Foreskin keratinocyte (primary cell): ENCODE measurements at places on chromosomes 5 and 9. TPM values are rescaled to one million over a fixed set of nuclear protein-coding genes. Genes with fewer than 3 reads are reported as not detected.

- DNase-seq: no peak
Observed at GRCh38 chr5:1111727-1112289, at the start of gene SLC12A7. TSS of gene SLC12A7 (minus strand) at chr5:1112063. CDS start at chr5:1111991, 72 bp downstream.

Gene SEC24A
- 16.1 and 18.3 TPM in 2 replicates for total RNA-seq

DNA sequence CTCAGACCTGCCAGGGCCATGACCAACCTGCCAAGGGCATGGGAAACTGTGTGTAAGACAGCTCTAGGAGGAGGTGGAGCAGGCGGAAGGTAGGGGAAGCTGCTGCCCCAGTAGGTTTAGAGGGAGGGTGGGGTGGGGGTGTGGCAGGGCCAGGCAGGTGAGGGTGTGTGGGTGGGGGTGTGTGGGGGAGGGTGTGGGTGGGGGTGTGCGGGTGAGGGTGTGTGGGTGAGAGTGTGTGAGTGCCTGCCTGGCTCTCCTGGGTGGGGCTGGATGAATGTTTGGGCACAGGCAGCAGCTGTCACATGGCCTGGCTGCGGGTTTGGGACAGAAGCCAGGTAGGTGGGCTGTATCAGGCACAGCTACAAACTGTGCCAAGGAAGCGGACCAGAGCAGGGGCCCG lies 8.8 kb upstream of the N4BP3 start:
- DNase-seq: no peak

DNA sequence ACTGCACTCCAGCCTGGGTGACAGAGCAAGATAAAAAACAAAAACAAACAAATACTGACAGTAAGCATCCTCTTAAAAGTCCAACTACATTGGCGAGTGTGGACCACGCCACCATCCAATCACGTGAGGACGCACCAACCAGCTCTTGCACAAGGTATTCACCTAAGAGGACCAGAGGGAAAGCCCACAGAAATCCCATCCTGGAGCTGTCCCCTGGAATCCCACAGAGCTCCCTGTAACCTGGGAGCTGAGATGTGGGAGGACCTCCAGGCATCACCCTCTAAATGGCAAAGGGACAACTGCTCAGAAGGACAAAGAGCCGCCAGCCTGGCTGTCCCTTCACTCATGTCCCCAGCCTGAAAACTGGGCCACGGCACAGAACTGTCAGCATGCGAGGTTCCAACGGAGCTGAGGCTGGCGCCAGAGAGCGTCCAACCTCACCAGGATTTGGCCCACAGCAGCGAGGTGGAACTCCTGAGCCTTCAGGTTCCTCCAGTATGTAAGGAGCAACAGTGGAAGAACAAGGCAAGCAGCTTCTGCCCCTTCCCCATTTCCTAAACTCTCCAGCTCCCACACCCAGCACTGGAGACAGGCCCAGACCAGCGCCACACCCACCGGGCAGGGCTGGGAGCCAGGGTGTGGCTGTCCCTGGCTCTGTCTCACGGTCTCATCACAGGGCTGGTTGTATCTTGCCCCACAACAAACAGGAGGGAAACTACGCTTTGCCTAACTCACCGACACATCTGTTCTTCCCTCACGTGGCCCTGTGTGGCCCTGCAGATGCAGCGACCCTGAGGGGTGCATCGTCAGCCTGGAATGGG lies 15.2 kb downstream of the IPPK start:
- DNase-seq: peak; percentile 92

Gene PRUNE2
- total RNA-seq: 0.99 and 2.2 TPM in 2 replicates

GRCh38 chr5:3948838-3949237 lies 353.2 kb downstream of the IRX1 start:
- DNase-seq: no peak

Gene C9
- total RNA-seq: not detected in 2 replicates

DNA sequence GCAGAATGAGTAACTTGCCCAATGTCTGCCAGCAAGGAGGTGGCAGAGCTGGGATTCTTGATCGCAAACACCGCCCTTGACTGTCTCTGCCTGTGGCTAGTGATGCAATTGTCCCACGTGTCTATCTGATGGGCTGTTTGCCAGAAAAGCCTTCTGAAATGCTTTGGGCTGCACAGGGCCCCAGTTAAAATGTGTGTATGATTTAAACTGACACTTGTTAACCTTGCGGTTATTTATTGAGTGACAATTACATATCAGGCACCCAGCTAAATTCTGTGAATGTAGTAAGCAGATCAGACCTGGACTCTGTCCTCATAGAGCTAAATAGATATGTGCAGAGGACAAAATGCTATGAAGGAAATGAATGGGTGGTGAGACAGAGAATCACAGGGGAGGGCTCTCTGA lies 11.6 kb upstream of the IL12B start:
- peak; percentile 82 for DNase-seq

DNA sequence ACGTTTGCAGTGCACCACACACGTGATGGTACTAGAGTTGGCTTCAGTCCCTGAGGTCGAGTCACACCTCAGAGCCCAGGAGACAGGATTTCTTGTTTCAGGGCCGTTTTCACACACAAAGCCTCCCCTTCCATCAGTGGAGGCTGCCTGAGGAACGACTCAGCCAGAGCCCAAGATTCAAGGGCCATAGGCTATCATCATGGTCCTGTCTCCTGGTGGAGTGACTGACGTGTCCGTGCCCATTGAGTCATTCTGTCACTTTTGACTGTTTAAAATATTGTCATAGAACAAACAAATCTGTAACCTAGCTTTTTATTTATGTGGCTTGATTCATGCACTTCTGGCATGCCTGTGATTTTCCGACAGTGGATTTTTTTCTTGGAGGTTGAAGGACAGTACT lies 28.3 kb downstream of the CAMK2A start:
- peak; percentile 23 for DNase-seq

DNA sequence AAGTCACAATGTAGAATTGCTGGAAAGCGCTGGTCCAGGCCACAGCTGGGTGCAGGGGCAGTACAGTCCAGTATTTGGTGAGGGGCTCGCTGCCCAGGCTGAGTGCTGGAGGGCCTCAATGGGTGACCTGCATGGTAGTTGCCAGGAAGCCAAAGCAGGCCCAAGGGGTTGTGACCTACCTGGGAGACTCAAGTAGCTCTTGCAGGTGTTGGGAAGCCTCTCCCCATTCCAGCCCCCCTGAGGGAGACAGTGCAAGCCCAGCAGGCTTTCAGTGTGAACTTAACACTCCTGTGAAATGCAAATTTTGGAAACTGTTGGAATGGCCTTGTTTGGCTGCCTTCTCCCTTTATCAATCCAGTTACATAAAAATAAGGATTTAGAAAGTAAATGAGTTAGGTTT lies 13.9 kb downstream of the KDM4C start:
- no peak for DNase-seq

DNA sequence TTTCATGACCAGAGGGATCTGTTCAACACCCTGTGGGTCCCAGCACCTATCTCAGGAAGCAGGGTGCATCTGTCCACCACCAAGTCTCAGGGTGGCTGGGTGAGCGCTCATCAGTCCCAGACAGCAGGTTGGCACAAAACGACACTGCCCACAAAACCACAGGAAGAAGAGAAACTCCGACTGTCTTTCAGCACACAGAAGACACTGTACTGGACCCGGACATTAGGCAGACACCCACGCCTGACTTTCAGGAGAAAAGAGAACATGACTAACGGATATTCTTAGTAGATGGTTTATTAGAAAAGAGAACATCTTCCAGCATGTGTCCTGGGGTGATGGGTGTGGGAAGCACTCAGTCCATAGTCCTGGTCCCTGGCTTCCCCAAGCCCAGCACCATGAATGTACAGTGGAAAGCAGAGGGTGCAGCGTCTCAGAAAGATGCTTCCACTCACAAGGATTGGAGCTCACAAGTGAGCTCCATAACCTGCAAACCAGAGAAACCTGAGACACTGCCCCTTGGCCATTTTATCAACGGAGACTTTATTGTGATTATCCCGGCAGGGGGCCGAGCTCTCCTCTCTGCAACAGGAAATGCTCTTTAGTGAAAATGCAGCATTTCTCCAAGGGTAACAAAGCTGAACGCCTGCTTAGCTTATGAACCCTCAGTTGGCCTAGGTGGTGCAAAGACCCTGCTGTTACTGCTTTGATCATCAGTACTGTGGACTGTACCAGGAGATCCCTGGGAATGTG lies 35.8 kb upstream of the LCP2 start:
- no peak for DNase-seq

GRCh38 chr5:177306674-177307543 lies 3.3 kb downstream of the PRELID1 start:
- DNase-seq: no peak

DNA sequence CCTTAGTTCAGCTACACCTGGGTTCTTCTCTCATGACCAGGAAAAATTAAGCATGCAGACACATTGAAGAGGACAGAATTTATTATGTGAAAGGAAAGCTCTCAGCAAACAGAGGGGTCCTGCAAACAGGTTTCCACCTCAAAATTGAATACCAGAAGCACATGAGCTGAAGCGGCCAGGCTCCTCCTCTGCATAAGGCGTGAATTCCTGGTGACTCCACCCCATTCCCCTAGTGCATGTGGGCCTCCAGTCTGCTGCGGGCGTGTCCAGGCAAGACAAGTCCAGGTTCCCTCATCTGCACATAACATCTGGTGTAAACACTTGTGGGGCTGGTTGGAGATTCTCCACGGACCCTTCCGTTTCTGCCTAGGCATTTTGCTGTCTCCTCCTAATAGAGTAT lies 1156.4 kb downstream of the FOXD4L5 start:
- DNase-seq: no peak

DNA sequence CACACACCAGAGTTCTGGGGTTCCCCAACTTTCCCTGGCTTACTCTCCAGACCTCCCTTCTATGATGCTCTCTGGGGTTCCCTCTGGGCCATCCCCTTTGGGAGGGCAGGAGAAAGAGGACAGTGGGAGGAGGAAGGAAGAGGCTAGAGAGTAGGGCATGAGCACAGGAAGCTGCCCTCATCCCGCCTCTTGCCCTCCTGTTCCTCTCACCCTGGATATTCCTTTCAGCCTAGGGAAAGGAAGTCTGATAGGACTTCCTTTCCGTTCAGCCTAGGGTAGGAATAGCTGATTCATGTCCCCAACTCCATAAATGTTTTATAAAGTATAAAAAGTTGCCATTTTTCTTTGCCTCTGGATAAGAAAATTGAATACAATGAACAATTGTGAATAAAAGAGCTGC lies 7.4 kb downstream of the MAP1B start:
- no peak for DNase-seq

- no peak for DNase-seq
Observed at GRCh38 chr5:965604-966344, 42.8 kb upstream of the NKD2 start.

- peak; percentile 75 for DNase-seq
Observed at GRCh38 chr5:74149395-74149794, 491.1 kb downstream of the ENC1 start.

DNA sequence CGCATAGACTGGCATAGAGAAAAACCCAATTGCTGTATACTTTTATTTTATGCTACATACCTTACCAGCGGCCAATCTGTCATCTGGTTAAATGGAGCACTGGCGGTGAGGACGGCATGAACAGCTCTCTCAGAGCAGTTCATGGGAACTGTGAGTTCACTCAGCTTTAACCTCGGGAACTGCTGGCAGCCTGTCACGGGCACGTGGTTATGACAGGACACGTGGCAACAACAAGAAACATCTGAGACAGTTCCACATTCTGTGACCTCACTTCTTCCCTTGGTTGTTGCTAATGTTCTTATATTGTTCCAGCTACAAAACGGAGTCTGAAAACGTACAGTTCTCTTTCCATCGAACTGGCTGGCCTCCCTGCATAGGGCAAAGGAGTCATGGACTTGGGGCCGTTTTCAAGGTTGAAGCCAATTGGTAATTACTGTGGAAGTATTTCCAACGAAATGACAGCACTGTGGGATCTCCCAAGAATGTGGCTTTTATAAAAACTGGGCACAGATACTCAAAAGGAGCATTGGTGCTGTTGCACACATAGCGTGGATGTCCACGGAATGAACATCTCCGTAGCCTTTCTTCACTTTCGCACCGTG lies 246.3 kb upstream of the DAP start:
- DNase-seq: no peak
